ENCODE measurements at places on chromosomes 5 and 9.

GRCh38 chr5:131513780-131514179 is 121.2 kb downstream of the RAPGEF6 start:
- DNase-seq = no peak

DNA sequence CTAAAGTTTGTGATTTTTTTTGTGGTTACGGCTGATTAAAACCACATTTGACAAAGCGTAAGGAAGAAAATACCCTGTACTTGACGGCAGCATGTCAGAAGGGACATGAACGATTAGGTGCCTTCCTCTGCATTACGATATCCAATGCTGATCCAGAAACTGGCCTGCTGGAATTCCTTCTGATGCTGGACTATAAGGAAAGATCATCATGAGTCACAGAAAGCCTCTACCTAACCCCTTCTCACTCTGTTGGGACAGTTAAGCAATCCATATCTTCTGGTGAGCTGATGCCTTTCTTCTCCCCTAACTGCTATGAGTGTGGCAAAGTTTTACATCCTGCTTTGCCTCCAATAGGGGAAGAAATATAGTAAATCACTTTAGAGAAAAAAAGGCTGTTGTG is 78.4 kb upstream of the PAPPA start:
- no peak for DNase-seq

DNA sequence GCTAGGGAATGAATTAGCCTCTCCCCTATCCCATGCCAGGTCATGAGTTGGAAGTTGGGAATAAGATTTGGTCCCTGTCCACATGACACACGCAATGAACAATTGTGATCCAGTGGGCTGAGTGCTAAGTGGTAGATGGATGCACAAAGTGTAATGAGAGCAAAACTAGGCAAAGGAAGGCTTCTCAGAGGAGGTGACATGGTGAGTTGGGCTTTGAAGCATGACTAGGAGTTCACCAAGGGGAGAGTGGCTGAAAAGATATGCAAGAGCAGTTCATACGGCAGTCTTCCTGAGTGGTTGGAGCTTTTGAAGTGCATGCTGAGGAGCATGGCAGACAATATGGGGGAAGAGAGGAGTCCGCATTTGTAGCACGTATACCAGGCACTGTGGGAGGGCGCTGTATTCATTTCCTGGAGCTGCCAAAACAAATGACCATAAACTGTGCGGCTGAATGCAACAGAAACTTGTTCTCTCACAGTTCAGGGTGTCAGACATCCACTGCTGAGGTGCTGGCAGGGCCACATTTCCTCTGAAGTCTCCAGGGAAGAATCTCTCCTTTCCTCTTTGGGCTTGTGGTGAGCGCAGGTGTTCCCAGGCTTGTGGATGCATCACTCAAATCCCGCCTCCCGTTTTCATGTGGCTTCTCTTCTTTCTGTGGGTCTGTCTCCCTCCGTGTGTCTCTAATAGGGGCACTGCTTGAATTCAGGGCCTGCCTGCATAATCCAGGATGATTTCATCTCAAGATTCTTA is 49.5 kb downstream of the NSG2 start:
- no peak for DNase-seq

GRCh38 chr9:134858051-134858841 is 22.4 kb upstream of the FCN2 start:
- no peak for DNase-seq

- DNase-seq = no peak
Observed at GRCh38 chr9:8389531-8389930, 590.0 kb upstream of the DMAC1 start.

- no peak for DNase-seq
Observed at GRCh38 chr5:72508241-72509170, 1.3 kb upstream of the ZNF366 start.
